ENCODE measurements at places on chromosomes 5 and 9. TPM values are rescaled to one million over a fixed set of nuclear protein-coding genes. Genes with fewer than 3 reads are reported as not detected.
A peak's percentile ranks its signal among the peaks of the same experiment; 100 is the strongest.

DNA sequence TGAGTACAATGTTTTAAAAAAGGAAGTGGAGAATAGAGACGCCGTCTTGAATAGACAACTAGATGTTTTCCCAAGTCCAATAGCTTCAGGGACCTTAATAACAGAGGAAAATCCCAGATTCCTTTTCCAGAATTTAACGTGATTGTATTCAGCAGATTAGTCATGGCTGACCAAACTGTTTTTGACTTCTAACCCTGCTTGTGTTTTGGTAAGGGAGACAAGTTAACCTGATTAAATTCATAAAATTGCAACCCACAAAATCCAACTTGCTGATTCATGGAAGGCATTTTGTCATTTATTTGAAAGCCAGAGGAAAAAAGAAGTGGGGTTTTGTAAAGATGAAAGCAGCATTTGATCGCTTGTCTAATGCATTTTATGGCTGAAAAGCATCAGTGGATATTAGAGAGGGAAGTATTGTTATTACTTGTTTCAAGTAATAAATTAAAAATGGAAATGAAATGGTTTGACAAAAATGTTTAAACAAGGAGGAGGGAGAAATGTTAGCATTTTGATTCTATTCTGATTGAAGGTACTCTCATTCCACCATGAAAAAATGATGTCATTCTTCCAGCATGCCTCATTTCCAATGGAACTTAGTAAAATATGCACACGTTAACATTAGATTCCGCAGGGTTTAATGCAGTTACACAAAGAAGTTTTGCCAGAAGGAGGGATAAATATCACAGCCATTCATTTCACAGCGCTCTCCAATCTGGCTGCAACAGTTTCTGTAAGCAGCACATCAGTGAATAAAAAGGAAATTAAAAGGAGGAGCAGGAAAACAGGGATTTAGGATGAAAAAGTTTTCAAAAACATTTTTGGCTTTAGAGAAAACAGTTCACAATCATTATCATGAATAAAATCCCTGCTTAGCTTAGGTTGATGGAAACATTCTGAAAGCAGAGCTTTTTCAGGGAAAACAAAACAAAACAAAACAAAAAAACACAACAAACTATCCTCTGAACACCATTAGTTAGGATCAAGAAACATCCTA lies 314.7 kb downstream of the PRR16 start:
- DNase-seq = peak; percentile 5

Gene PTPN3
- total RNA-seq = 5.9 TPM

Gene MTREX
- 163 TPM for total RNA-seq

GRCh38 chr5:57780306-57780960 lies 297.8 kb upstream of the ACTBL2 start:
- DNase-seq = no peak

DNA sequence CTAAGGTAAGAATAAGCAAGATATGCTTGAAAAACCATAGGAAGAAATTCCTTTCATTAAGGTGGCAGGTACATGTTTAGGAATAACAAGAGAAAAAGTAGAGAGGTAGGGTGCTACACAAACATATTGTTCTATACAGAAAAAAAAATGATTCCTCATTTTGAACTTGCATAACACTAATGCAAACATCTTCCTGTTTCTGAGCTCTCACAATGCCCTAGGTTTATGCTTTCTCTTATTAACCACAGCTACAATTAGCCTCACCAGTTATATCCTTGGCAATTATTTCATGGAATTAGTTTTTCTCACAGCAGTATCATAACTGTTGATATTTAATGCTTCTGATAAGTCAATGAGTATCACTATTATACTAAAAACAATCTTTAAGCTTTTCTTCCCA lies 20.7 kb downstream of the CEMIP2 start:
- no peak for DNase-seq

Gene TERT
- 0.21 TPM for total RNA-seq

Gene PCDHB8
- 2.3 TPM for total RNA-seq

DNA sequence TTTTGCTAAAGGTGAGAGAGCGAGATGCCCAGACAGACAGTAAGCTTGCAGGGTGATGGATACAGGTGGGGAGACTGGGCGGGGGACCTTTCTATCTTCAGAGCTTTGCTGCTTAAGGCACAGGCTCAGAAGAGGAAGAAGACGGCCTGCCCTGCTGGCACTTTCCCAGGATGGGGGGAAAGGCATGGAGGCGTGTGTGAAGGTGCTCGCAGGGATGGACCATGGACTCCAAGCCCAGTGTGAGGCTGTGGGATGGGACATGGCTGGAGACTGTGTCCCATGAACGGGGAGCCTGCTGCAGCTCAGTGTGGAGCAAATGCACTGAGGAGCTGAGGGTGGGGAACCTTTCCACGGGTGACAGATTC lies 243.2 kb upstream of the IRX4 start:
- no peak for DNase-seq
